ENCODE measurements at places on chromosomes 11 and 22.

- DNase-seq: peak; percentile 75
Measured at GRCh38 chr11:75241036-75241905, 697 bp downstream of the TPBGL start.

GRCh38 chr11:117731722-117732290, 65.2 kb downstream of the DSCAML1 start:
- no peak for DNase-seq

DNA sequence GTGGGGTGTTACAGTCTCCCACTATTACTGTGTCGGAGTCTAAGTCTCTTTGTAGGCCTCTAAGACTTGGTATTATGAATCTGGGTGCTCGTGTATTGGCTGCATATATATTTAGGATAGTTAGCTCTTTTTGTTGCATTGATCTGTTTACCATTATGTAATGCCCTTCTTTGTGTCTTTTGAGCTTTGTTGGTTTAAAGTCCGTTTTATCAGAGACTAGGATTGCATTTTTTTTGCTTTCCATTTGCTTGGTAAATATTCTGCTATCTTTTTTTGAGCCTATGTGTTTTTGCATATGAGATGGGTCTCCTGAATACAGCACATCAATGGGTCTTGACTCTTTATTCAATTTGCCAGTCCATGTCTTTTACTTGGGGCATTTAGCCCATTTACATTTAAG, 97.6 kb downstream of the PDE3B start:
- no peak for DNase-seq

GRCh38 chr11:7673724-7674434, 579 bp upstream of the CYB5R2 start:
- no peak for DNase-seq

DNA sequence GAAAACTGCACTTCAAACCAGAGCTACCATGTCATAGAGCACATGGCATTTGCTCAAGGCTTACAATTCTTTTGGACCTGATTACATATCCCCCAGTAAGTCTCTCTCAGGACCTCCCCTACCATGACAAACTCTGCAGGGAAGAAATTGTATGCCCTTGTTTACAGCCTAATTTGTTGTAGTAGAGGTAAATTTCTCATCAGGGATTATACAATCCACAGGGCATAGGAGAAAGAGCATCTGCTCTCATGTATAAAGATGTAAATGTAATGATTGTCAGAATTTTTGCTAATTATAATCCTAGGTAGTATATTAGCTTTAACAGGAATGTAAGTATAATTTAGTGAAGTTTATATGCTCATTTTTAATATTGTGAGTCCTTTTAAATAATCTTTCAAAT, at the start of gene OR8B3:
Gene OR8B3, minus strand, starts transcription at position 101 of the 400 bp plus-strand sequence. CDS start 1,673 bp downstream, outside the sequence.
- no peak for DNase-seq

GRCh38 chr22:29479417-29480261, at the start of gene NEFH:
Gene NEFH (plus strand): TSS chr22:29480218. CDS start chr22:29480263, 45 bp downstream.
- no peak for DNase-seq

DNA sequence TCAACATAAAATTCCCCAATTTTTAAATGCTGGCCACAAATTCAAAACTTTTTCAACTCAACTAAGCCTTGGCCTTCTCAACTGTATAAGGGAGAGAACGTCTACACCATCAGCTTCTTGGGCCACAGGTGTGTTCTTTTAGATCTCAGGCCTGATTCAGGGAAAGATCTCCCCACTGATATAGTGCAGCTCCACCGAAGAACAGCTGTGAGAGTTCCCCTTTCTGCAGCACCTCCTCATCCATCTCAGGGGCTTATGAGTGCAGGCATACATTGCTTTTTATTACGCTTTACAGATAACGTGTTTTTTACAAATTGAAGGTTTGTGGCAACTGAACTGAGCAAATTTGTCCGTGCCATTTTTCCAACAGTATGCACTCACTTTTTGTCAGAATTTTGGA, 8.0 kb upstream of the CD82 start:
- no peak for DNase-seq
